Ecto neural progenitor cell (in vitro differentiated cells): ENCODE measurements at places on chromosomes 12 and 14.
A peak's percentile ranks its signal among the peaks of the same experiment; 100 is the strongest.

DNA sequence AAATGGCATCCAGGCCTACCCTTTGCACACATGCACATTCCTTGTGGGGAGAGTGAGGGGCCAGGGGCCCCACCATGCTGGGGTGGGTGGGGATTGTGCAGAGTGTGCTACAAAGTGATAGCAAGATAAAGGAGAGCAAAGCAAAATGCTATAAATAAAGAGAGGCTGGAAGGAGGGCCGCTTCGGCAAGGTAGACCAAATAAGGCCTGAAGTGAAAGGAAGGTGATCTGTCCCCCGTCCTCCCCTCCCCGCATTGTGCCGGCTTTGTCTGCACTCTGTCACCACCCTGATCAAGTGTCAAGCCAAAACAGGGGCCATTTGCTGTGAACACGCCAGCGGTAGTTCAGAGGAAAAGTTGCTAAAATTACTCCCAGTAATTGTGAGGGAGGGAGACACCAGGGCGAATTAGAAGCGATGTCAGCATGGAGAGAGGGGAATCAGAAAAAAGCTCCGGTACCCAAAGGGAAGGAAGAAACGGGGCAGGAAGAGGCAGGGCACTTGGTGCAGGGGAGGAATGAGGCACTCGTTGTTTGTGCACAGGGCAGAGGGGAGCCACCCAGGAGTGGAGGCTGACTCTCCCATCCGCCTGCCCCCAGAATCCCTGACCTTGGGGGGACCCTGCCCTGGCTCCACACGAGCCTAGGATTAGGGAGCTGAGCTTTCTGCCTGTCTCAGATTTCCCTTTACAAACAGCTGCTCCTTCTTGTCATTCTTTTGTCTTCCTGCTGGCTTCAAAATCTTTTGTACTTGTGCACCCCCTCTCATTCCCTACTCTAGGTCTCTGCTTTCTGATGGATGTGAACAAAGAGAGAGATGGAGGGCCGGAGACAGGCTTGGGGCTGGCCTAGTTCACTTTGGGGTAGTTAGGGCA lies 2.9 kb upstream of the MYH7 start:
- DNase-seq = peak; percentile 55

GRCh38 chr12:52702338-52702737 lies 986 bp downstream of the KRT77 start:
- DNase-seq = no peak

DNA sequence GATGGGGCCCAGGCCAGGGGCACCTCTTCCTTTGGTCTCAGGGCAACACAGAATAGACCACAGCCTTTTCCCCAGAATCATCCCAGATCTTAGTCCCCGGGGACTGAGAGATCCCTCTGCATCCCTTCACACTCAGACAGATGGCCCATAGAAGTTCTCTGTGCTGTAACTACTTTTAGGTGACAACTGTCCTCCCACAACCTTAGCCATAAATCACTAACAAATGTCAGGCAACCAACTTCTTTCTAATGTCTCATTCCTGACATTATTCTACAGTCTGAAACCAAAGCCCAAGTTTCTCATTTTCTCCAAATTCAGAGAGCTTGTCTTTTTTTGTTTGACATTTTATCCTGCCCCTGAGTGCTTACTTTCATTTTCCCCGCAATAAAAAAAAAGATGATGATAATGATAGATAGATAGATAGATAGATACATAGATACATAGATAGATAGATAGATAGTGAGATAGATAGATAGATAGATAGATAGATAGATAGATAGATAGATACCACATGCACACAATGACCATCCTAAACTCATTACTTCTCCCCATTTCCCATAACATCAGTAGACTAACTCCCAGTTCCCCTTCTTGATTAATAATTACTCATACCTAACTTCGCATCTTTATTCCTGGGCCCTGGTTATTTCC lies 28.6 kb downstream of the DUSP6 start:
- no peak for DNase-seq

- no peak for DNase-seq
Measured at GRCh38 chr14:65864984-65865383, 452.5 kb downstream of the FUT8 start.

GRCh38 chr12:124452576-124453331 lies 114.7 kb downstream of the NCOR2 start:
- DNase-seq = no peak

- no peak for DNase-seq
Measured at GRCh38 chr12:22082190-22082701, 36.2 kb downstream of the CMAS start.

DNA sequence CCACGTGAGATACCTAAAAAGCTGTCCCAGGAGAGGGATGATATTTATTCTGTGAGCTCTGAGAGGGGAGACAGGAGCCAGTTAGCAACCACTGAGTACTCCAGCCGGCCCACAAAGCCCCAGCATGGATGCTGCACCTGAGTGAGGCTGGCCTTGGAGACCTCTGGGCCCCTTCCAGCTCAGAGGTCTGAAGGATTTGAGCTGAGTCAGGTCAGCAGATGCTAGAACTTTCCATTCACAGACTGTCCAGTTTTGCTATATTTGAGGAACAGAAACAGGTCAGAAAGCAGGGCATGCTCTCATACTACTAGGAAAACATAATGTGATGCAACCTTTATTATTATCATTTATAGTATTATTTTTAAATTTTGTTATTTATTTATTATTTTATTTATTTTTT lies 15.0 kb upstream of the MAPKAPK5 start:
- no peak for DNase-seq

GRCh38 chr14:22517117-22517720 lies 71.8 kb downstream of the DAD1 start:
- DNase-seq = no peak
